Inflammatory macrophage treated with lipopolysaccharide for 1 hour (primary cell): ENCODE measurements at places on chromosomes 2 and 18.

GRCh38 chr2:128493880-128494279 lies 175.2 kb upstream of the HS6ST1 start:
- DNase-seq: no peak

DNA sequence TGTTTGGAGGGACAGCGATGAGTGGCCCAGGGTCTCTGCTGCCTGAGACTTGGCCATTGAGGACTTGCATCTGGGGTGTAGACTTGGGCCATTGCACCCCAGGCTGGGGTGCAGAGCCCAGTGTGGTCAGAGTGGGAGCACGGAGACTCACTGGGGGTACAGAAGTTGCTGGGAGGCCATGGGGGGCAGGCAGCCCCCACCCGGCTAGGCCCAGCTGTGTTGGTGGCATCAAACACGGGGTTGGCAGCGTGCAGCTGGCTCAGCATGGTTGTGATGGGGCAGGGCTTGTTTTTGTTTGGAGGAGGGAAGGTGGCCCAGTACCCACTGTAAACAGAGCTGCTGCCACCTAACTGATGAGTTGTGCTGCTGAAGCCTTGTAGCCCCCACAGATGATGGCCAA lies 42.1 kb downstream of the GLI2 start:
- DNase-seq: no peak

DNA sequence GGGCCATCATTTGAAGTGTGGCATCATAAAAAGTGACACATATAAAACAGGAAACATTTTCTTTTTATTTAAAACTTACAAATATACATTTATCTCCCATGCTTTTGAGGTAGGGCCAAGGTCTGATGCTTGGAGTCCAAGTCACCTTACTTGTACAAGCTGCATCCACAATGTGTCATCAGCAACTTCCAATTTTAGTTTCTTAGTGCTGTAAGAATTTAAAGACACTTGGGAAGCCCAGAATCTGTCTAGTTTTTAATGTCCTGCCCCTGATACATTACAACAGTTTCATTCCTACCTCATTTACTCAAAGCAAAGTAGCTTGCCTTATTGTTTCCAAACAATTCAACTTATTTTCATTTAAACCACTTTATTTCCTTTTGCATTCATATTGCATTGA lies 297.7 kb downstream of the MTX2 start:
- DNase-seq: no peak

- peak; percentile 10 for DNase-seq
These were observed 10.9 kb downstream of the TRIP12 start for GRCh38 chr2:229910832-229911412.

- DNase-seq: no peak
These were observed 790.1 kb downstream of the CNTNAP5 start for GRCh38 chr2:124814968-124815745.

DNA sequence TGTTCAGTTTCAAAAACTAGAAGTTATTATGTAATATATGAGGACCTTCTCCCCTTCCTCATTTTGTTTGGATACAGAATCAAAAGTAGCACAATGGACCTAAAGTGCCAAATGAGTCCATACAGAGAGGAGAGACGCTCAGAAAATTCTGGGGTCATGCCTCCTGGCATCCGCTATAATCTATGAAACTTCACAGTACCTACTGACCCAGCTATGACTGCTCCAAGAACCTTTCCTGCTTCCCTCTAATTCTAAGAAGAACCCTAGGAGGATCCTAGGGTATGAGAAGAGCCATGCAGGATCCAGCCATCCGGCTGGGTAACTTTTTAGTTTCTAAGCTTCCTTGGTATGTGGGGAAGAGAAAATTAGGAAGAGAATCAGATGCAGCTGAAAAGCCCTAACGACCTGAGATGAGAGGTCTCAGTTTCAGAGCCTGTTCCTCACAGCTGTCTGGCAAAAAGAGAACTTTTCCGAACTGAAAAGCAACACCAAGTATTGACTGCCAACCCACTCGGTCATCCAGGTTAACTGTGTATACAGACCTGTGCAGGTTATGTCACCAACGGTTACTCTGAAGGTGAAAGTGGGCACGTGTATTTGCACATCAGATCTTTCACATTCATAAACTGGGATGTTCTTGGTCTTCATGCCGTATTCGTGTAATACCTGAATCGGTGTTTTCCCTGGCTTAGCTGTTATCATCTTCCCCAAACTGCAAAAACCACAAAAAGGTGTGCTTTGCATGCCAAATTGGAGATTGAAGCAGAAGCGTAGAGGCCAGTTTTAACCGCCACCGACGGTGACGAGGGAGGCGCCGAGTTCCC lies 1.1 kb downstream of the PRKRA start:
- DNase-seq: no peak

GRCh38 chr18:63257453-63257852 lies 62.1 kb downstream of the BCL2 start:
- DNase-seq: no peak

GRCh38 chr2:203532957-203533658 lies 2.0 kb downstream of the RAPH1 start:
- DNase-seq: peak; percentile 46

GRCh38 chr2:219733746-219734145 lies 106.3 kb downstream of the SLC4A3 start:
- DNase-seq: no peak

DNA sequence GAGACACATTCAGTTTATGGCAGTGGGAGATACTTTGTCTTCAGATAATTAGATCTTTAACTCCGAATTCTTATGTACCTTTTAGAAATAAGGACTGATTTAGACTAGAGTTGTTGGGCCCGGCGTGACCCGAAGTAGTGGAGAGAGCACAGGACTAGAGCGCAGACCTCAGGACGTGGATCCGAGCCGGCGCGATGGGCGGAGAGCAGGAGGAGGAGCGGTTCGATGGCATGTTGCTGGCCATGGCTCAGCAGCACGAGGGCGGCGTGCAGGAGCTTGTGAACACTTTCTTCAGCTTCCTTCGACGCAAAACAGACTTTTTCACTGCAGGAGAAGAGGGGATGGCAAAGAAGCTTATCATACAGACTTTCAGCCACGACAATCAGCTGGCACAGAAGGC lies 54.5 kb downstream of the FMNL2 start:
- DNase-seq: no peak

GRCh38 chr18:51668101-51668500 lies 470.6 kb upstream of the MEX3C start:
- DNase-seq: peak; percentile 9

- DNase-seq: peak; percentile 29
These were observed 71.7 kb downstream of the TPGS2 start for GRCh38 chr18:36757081-36757480.

DNA sequence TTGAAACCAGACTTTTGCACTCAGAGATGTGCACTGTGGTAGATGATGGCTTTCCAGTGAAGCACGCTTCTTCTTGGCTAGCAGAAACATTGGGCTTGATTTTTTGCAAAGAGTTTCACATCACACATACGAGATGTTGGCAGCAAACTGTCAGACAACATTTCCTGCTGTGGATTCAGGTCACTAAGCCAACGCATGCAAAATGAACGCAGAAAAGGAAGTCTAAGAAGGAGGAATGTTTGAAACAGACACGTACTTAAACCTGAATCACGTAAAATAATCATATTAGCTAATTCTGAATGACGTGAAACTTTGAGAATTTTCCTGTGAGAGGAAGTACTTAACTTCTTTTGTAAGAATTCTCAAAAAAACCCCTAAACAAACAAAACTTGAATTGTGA lies 88.1 kb downstream of the EPB41L3 start:
- DNase-seq: peak; percentile 79

GRCh38 chr2:172409042-172409441 lies 18.3 kb upstream of the ITGA6 start:
- DNase-seq: no peak

DNA sequence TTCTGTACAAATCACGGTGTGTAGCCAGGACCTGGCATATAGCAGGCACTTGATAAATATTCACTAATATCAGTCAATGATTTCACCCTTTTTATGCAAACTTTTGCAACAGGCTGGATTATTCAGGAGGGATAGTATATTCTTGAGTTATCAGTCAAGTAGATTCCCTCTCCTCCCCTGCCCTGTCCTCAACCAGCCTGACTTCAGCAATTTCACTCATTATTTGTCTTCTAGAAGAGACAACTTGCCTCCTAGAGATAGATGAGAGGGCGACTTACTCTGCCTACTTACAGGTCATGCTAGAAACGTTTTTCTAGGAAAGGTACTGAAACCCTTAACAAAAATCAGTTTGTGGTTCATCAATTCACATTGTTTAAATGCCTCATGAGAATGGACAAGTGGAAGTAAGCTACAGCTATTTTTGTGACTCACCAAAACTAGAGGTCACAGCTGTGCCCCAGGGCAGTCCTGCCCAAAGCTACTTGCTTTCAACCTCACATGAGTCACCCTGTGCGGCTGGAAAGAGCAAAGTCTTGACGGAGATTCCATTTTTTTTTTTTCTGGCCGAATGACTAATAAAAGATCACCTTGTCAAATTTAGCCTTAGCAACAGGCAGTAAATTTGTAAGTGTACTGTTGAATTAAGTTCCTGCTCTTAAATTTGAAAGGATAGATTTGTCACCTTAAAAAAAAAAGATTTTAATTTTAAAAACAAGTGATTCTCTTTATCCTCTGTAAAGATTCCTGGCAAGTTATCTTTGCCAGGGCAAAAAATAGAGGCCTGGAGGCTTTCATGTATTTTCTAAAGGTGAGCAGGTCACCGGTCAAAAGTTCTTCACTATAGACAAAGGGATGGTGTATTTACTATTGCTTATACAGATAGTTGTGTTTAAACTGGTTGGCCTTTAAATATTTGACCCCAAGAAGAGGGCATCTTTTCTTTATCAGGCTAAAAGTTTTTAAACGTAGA lies 109.0 kb upstream of the SLC35G4 start:
- no peak for DNase-seq

DNA sequence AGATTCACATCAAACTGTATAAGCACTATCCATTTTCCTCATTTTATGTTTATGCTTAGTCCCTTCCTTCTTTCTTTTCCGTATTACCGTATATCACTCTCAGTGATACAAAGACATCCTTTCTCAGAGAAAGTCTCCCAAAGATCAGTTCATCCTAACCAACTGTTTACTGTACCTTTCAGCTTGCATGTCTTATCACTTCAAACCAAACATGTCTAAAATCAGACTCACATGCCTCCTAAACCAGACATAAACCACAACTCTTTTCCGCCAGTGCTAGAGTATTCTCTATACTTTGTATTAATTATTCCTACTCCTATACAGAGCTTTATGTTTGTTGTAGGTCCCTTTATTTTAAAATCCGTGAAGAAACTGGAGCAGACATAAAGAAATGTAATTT lies 41.5 kb downstream of the KCMF1 start:
- DNase-seq: no peak

DNA sequence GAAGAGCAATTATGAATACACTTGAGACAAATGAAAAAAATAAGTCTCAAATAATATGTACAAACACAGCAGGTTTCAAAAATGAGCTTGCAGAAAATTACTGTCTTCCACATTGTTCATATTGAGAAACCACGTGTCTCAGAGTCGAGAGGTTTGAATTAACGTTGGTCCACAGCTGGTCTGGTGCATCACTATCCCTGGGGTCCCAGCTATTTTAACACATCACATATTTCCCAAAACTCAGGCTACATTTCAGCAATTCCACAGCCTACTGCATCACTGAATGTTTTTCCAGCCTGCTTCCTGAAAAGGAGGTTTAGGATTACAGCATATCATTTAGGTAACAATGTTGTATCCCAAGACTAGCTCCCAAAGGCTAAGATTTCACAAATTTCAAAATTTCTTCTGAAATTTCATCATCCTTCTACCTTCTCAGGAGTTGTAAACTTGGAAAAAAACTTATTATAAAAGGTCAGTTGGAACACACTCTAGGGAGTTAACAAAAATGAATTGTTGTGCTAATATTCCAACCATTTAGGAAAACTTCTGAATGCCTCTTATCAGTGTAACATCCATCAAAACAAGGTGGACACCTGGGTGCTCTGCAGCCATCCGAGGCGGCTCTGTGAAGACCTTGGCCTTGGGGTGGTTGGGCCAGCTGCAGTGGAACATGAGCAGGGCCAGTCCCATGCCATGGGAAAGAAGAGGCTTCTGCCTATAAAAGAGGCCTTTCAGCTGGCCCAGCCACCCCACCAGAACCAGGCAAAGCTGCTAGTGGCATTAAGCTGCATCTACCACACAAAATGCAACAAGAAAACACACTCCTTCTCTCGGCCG lies 198.1 kb upstream of the RBBP8 start:
- DNase-seq: no peak

DNA sequence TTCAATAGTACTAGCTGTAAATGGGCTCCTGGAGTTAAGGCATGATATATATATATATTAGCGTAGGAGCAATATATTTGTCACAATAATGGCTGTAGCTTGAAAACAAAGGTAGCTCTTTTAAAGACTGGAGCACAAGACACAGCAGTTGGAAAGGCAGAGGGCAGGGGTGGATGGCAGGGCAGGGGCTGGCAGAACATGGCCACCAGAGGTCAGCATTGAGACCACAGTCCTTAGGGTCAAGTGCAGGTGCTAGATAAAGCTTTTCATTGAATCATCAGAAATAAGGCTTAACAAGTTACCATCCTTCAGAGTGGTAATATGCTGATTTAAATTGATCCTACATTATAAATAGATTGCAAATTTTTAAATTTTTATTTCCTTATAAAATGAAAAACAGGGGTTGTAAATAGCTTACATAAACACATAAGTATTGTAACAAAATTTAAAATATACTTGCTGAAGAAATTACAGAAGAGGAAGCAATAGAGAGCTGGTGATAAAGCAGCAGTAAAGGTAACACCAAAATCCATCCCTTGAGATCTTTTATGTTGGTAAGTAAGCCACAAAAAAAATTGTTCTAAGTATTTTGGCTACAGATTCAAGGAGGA lies 161.2 kb upstream of the PIEZO2 start:
- DNase-seq: peak; percentile 61

GRCh38 chr2:60247471-60247870 lies 306.0 kb downstream of the BCL11A start:
- DNase-seq: no peak

- no peak for DNase-seq
These were observed 73.1 kb downstream of the MYCN start for GRCh38 chr2:16013359-16013911.

- no peak for DNase-seq
These were observed 52.5 kb downstream of the FECH start for GRCh38 chr18:57533868-57534510.

DNA sequence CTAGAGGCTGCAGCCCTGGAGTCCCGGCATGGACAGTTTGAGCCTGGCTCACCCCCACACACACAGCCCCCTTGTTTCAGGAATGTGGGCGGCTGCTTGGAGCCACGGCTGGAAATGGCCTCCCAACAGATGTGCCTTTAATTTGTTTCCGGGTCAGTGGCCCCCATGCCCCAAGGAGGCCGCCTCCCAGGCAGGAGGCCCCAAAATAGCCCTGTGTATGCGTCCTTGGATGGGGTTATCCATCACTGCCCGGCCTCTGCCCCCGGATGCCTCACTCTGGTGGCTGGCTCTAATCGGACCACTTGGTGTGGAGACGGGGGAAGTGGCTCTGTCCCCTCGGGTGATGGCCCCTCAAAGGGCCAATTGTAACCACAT lies 151.9 kb upstream of the MYCN start:
- no peak for DNase-seq

DNA sequence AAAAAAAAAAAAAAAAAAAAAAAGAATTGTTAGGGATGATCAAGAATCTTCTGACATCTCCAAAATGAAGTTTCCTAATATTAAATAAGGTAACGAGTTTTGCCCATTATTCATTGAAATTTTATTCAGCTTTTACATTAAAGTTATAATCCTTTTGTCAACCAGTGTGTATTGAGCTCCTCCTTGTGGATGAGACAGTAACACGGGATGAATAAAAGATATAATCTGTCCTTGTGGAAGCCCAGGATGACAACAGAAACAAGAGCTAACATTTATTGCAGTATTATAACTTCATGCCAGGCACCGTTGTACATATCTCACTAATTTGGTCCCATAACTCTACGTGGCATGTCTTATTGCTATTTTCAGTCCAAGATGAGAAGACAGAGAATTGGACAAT lies 33.4 kb upstream of the SERPINB7 start:
- no peak for DNase-seq

- DNase-seq: peak; percentile 9
These were observed 13.8 kb downstream of the ROCK2 start for GRCh38 chr2:11330457-11331142.
